Activated CD4-positive, alpha-beta T cell treated with anti-CD3 and anti-CD28 coated beads, Interleukin-2, amount 10 ng/mL, durations not matched to agents 7 days and 5 days (primary cell): ENCODE measurements at places on chromosomes 5 and 9. TPM values are rescaled to one million over a fixed set of nuclear protein-coding genes. Genes with fewer than 3 reads are reported as not detected.
A peak's percentile ranks its signal among the peaks of the same experiment; 100 is the strongest.

The FBN2 gene
- total RNA-seq: not detected

The KCNV2 gene
- total RNA-seq: not detected

The FAM78A gene
- 128 TPM for total RNA-seq

The MYOT gene
- not detected for total RNA-seq

The LCN10 gene
- not detected for total RNA-seq

The LRRC70 gene
- 0.85 TPM for total RNA-seq

The PDCD1LG2 gene
- 2.2 TPM for total RNA-seq

The AIF1L gene
- 0.37 TPM for total RNA-seq

The SNCAIP gene
- not detected for total RNA-seq

The NINJ1 gene
- 29.9 TPM for total RNA-seq

DNA sequence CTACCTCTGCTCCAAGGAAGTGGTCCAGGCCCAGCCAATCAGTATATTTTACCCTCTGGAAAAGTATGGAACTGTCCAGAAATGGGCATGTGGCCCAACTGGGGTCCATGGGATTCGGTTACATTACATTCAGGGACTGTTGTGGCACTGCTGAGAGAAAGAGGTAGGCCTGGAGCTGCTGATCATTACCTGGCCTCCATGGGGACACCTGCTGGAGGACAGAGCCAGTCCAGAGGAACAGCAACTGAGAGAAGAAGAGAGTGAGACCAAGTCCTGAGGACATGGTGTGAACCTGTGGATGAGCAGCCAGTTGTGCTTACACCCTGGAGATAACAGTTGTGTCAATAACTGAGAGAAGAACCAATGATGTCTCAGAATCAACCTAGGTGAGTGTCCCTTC is 48.2 kb downstream of the HMHB1 start:
- no peak for DNase-seq
- H3K27ac ChIP-seq: peak overlapping the region; percentile 31
- H3K4me1 ChIP-seq: no peaks in the 10 kb centered on the region
- no peaks in the 10 kb centered on the region for H3K36me3 ChIP-seq
- H3K4me3 ChIP-seq: no peak overlapping the region

DNA sequence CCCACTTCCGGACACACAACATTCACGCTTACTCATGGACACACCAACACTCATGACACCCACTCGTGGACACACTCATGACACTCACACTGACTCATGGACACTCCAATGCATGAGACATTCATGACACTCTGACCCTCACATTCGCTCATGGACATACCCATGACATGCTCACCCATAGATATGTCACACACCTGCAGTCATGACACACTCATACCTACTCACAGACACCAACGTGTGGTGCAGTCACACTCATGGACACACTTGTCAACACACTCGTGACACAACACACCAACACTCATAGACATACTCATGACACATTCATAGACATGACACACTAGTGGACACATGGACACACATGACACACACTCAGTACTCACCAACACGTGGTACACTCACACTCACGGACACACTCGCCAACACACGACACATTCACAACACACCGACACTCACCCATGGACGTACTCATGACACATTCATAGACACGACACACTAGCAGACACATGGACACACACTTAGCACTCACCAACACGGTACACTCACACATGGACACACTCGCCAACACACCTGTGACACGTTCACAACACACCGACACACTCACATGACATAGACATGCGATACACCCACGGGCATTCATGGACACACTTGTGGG is 73.4 kb downstream of the PHF2 start:
- H3K27me3 ChIP-seq: no peaks in the 10 kb centered on the region
- DNase-seq: no peak
- H3K27ac ChIP-seq: no peak overlapping the region
- no peak overlapping the region for H3K4me3 ChIP-seq

- H3K27ac ChIP-seq: no peak overlapping the region
- peaks cover 9% of the 10 kb centered on the region for H3K36me3 ChIP-seq
- no peak overlapping the region for H3K4me3 ChIP-seq
- H3K27me3 ChIP-seq: peaks cover 9% of the 10 kb centered on the region
- no peak for DNase-seq
- peaks cover 24% of the 10 kb centered on the region for H3K4me1 ChIP-seq
Measured at GRCh38 chr5:107487056-107487542, 183.6 kb downstream of the EFNA5 start.

GRCh38 chr5:67983251-67984110 is 232.1 kb upstream of the PIK3R1 start:
- H3K27ac ChIP-seq: no peak overlapping the region
- DNase-seq: no peak
- no peak overlapping the region for H3K4me3 ChIP-seq
- H3K27me3 ChIP-seq: no peaks in the 10 kb centered on the region
- H3K4me1 ChIP-seq: no peaks in the 10 kb centered on the region

GRCh38 chr9:16752601-16753000 is 117.9 kb downstream of the BNC2 start:
- no peaks in the 10 kb centered on the region for H3K27me3 ChIP-seq
- no peaks in the 10 kb centered on the region for H3K36me3 ChIP-seq
- H3K4me1 ChIP-seq: no peaks in the 10 kb centered on the region
- no peak overlapping the region for H3K4me3 ChIP-seq
- no peak for DNase-seq

DNA sequence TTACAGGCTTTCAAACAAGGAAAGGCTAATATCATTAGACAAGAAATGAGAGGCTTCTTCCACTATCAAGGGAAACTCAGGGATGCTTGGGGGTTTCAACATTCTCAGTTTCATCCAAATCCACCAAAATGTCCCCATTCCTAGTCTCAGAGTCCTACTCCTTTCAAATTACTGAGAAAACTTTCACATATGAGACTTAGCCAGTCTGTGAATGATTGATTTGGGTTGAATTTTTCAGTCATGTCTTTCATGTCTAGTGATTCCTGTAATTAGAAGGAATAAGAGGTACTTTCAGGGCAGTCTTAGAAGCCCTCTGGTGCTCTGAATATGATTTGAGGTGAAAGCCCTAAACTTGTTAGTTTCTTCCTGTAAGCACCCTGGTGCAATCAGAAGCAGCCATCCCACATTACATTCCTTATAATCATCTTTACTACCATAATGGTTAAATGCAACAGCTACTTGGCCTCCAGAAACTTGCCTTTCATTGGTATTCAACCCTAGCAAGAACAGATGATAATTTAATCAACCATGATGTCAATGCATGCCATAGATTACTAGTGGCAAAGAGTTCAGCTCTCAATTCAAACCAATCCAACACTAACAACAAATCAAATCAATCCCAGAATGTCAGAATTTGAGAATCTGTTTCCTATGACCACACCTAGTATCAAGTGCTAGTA is 50.7 kb upstream of the RIC1 start:
- H3K4me1 ChIP-seq: peaks cover 42% of the 10 kb centered on the region
- H3K4me3 ChIP-seq: no peak overlapping the region
- peaks cover 18% of the 10 kb centered on the region for H3K36me3 ChIP-seq
- no peak overlapping the region for H3K27ac ChIP-seq
- H3K27me3 ChIP-seq: no peaks in the 10 kb centered on the region

DNA sequence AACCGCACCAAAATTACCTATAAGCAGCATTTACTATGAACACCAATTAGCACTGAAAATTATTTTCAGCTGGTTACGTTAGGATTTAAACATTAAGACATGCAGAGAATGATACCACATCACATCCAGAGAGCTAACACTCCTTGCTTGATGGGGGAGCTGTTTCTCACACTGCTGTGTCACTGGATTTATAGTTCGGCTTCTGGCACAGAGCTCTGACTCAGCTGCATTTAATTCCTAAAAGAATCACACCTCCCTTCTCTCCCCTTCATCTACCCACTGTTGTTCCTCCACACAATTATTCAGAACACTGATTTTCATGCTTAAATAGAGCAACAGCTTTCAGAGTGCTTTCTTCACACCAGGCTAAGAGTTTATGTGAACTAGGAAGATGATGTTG is 82.6 kb upstream of the SV2C start:
- peaks cover 13% of the 10 kb centered on the region for H3K27me3 ChIP-seq
- H3K4me1 ChIP-seq: no peaks in the 10 kb centered on the region
- no peak overlapping the region for H3K27ac ChIP-seq
- no peak for DNase-seq
- H3K36me3 ChIP-seq: no peaks in the 10 kb centered on the region

- no peaks in the 10 kb centered on the region for H3K36me3 ChIP-seq
- DNase-seq: no peak
- H3K27me3 ChIP-seq: peaks cover 46% of the 10 kb centered on the region
- H3K27ac ChIP-seq: no peak overlapping the region
- peaks cover 22% of the 10 kb centered on the region for H3K4me1 ChIP-seq
Measured at GRCh38 chr9:34524349-34524748, 1.6 kb upstream of the ENHO start.

DNA sequence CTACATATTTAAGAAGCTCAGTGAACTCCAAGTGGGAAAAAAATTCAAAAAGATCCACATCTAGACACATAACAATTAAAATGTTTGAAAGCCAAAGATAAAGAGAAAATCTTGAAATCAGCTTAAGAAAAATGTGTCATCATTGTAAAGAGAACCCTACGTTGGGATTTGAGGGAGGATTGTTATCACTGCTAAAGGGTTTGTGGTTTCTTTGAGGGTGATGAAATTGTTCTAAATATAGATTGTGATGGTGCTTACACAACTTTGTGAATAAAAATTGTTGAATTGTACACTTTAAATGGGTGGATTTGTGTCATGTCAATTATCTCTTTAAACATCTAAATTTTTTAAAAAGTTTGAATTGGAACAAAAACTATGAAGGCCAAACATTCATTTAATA is 92.2 kb upstream of the ADAMTS19 start:
- H3K4me3 ChIP-seq: no peak overlapping the region
- H3K27me3 ChIP-seq: no peaks in the 10 kb centered on the region
- no peak for DNase-seq
- H3K36me3 ChIP-seq: no peaks in the 10 kb centered on the region
- no peaks in the 10 kb centered on the region for H3K4me1 ChIP-seq

DNA sequence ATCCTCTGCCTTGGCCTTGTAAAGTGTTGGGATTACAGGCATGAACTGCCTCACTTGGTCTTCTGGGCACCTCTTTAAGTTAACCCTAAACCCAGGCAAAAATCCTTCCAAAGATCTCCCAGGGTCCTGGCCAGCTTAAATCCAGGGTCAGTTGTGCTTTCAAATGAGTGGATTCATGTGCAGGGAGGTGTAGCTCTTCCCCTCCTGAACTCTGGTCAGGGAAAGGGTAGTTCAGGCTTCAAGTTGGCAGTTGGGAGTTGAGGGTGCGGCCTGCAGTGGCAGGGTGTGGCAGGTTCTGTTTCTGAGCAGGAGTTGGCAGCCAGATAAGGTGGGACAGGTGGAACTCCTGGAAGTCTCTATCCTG is 3.6 kb downstream of the HNRNPAB start:
- H3K36me3 ChIP-seq: peaks cover 74% of the 10 kb centered on the region
- no peak overlapping the region for H3K4me3 ChIP-seq
- H3K4me1 ChIP-seq: peaks cover 45% of the 10 kb centered on the region
- peak overlapping the region; percentile 23 for H3K27ac ChIP-seq
- H3K27me3 ChIP-seq: peaks cover 2% of the 10 kb centered on the region

GRCh38 chr5:173236531-173237142 is 1.6 kb upstream of the NKX2-5 start:
- H3K36me3 ChIP-seq: peaks cover 8% of the 10 kb centered on the region
- H3K4me1 ChIP-seq: peaks cover 33% of the 10 kb centered on the region
- no peak overlapping the region for H3K27ac ChIP-seq
- no peak overlapping the region for H3K4me3 ChIP-seq

- no peaks in the 10 kb centered on the region for H3K27me3 ChIP-seq
- H3K4me1 ChIP-seq: peaks cover 20% of the 10 kb centered on the region
- peak overlapping the region; percentile 58 for H3K27ac ChIP-seq
- no peak overlapping the region for H3K4me3 ChIP-seq
- no peaks in the 10 kb centered on the region for H3K36me3 ChIP-seq
Measured at GRCh38 chr5:78758169-78758839, 109.7 kb upstream of the LHFPL2 start.

DNA sequence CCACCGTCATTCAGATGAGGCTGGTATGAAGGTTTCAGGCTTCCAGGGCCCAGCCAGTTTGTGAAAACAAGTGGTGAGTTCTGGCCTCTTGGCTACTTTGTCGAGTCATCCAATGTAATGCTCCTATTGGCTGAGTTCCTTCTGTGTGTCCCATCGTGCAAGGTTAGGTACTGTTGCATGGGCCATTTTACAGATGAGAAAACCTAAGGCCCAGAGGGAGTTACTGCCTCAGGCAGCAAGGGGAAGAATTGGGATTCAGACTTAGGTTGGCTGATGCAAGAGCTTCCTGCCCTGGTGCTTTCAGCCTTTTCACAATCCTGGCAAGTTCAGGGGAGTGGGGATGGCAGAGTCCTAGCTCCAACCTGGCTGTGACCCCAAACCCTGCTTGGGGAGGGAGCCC is 17.4 kb upstream of the PITX1 start:
- H3K36me3 ChIP-seq: no peaks in the 10 kb centered on the region
- no peak overlapping the region for H3K27ac ChIP-seq
- DNase-seq: no peak
- peaks cover 64% of the 10 kb centered on the region for H3K27me3 ChIP-seq
- peaks cover 6% of the 10 kb centered on the region for H3K4me1 ChIP-seq
- H3K4me3 ChIP-seq: no peak overlapping the region

DNA sequence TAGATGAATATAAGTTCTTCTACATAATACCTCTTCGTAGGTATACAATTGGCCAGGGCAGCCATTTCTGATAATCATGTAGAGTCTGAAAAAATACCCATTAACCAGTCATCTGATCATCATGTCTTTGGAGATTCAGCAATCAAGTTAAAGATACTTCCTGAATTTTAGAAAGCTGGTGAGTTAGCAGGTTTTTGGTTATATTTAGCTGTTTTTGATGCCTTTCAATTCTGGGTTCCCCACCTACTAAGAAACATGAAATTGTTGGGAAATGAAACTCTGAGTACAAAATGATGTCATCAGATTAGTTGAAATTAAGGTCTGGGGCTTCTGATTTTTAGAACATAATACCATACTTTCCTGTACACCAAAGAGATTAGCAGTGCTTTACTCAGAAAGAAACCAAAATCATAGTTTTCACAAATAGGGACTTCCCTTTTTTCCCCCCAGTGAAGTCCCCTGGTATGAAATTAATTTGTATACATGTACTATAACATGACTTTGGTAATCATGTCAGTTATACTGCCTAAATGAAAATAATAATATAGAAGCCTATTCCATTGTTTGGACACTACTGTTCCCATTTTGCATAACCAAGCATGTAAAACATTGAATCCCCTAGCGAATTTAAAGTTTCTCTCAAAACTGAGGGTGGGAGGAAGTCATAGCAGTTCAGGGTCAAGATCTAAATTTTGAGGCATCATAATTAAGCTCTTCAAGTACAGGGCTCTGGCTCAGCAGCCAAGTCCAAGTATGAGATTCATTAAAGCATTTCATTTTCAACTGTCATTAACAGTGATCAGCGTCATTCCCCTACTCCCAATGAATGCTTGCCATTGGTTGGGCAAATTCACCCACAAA is 17.9 kb downstream of the PRLR start:
- H3K36me3 ChIP-seq: no peaks in the 10 kb centered on the region
- H3K4me3 ChIP-seq: no peak overlapping the region
- peaks cover 9% of the 10 kb centered on the region for H3K27me3 ChIP-seq

DNA sequence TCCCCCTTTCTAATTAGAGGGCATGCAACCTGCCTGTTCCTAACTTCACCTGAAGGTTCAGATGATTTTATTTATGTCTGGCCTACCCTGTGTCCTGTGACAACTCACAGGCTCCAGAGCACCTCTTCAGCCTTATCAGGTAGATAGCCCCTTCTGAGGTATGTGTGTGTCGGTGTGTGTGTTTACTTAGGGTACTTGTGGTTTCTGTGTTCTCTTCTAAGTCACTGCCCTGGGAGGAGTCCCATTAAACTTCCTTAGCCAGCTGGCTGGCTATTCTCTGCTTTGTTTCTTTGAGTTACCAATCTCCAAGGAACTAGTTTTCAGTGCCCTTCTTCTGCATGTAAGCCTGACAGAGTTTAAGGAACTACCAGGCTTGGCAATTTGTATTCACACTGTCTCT is 74.9 kb downstream of the UNC13B start:
- H3K27me3 ChIP-seq: peaks cover 6% of the 10 kb centered on the region
- H3K4me1 ChIP-seq: no peaks in the 10 kb centered on the region
- no peak for DNase-seq
- H3K36me3 ChIP-seq: no peaks in the 10 kb centered on the region
